Erythroblast (primary cell): ENCODE measurements at places on chromosomes 13 and 19.

DNA sequence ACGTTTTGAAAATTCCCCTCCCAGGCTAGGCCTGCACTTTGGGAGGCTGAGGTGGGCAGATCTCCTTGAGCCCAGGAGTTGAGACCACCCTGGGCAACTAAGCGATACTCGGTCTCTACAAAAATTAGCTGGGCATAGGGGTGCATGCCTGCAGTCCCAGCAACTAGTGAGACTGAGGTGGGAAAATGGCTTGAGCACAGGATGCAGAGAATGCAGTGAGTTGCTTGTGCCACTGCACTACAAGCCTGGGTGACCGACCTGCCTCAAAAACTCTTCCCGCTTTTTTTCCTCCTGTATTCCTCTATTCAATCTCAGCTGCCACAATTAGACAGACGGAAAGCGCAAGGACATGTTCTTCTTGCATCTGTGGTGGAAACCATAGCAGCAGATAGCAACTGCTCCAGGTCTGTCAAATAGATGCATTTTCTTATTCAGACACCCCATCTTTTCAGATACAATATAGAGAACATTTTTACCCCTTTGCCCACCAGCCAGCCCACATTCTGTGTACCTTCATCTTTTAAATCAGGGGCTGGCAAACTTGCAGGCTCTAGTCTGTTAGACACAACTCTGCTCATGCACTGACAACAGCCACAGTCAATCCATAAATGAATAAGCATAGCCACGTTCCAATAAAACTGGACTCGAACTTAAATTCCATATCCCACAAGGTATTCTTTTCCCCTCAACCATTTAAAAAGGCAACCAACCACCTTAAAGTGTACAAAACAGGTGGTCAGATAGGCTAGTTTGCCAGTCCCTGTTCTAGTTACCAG is 4.8 kb downstream of the TPT1 start:
- no peak for DNase-seq

GRCh38 chr19:9847087-9847671 is 12.1 kb downstream of the PIN1 start:
- DNase-seq: peak; percentile 35

- DNase-seq: peak; percentile 61
These were observed 609 bp downstream of the EPS15L1 start for GRCh38 chr19:16470911-16471811.

GRCh38 chr13:110192472-110192871 is 114.5 kb downstream of the COL4A1 start:
- no peak for DNase-seq

GRCh38 chr13:41299316-41300094 is 11.6 kb upstream of the NAA16 start:
- no peak for DNase-seq

DNA sequence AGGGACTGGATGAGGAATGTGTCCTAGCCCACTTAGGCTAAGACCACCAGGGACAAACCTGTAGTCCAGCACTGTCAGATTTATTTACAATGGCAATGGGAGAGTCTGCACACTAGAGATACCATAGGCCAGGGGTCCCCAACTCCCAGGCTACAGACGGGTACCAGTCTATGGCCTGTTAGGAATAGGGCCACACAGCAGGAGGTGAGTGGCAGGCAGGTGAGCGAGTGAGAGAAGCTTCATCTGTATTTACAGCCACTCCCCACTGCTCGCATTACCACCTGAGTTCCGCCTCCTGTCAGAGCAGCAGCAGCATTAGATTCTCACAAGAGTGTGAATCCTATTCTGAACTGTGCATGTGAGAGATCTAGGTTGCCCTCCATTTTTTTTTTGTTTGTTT is 2.4 kb downstream of the THAP8 start:
- DNase-seq: no peak

GRCh38 chr19:36097036-36097435 is 13.9 kb upstream of the OVOL3 start:
- no peak for DNase-seq

- DNase-seq: no peak
These were observed 12.3 kb upstream of the ARL11 start for GRCh38 chr13:49615836-49616675.
